ENCODE measurements at places on chromosomes 5 and 9. TPM values are rescaled to one million over a fixed set of nuclear protein-coding genes. Genes with fewer than 3 reads are reported as not detected.

DNA sequence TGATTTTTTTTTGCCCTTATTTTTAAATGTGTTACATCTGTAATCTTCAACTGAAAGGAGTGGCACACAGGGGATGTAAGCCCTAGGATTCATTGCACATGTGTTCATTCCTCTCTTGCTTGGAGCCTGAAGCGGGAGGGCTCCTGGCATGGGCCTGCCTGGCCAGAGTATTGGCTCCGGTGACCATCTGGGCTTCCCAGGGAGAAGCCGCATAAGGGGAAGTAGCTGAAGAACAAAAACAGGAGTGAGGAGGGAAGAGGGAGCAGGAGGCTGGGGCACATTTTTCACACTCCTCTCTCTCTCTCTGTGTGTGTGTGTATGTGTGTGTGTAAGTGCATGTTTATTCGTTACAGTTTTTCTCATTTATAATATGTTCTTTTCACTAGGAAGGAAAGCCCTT, 269.9 kb downstream of the PRR16 start:
- no peak overlapping the region for H3K4me3 ChIP-seq
- H3K27me3 ChIP-seq: no peaks in the 10 kb centered on the region
- H3K4me1 ChIP-seq: no peaks in the 10 kb centered on the region
- no peak overlapping the region for H3K27ac ChIP-seq
- no peak for DNase-seq
- no peaks in the 10 kb centered on the region for H3K36me3 ChIP-seq

GRCh38 chr5:143311955-143312354, 91.5 kb downstream of the NR3C1 start:
- H3K4me3 ChIP-seq: no peak overlapping the region
- H3K27me3 ChIP-seq: no peaks in the 10 kb centered on the region
- peak overlapping the region; percentile 22 for H3K27ac ChIP-seq
- peaks cover 26% of the 10 kb centered on the region for H3K4me1 ChIP-seq

DNA sequence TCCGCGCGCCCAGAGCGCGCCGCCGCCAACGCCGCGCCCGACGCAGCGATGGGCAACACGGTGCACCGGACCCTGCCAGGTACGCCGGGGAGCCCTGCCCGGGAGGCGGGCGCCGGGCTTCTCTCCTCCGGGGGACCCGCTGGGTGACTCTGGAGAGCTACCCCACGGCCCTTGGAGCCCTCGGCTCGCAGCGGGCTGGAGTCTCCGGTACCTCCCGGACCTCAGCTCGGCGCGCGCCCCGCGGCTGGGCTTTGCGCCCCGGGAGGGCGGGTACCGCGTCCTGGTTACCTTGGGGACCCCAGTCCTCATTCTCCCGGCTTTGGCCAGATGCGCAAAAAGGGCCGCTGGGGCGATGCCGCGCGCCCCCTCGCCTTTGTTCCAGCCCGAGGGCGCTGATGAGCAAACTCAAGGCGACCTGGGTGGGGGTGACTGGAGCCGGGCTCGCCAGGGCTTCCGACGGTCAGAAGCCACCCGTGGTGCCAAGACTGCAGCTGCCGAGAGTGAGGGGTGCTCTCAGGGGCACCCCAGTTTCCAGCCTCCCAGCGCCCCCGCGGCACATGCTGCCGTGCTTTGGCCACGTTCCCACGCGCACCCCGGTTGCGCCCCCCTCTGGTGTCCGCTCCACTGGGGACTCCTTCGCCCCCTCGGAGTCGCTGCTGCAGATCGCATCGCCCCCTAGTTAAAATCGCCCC, 442 bp downstream of the NEURL1B start:
- H3K4me1 ChIP-seq: peaks cover 6% of the 10 kb centered on the region
- DNase-seq: no peak
- H3K36me3 ChIP-seq: no peaks in the 10 kb centered on the region

The FOCAD gene
- 36.0 TPM for total RNA-seq

The CCNO gene
- 0.27 TPM for total RNA-seq

The HACD4 gene
- 2.4 TPM for total RNA-seq

- no peak for DNase-seq
- no peaks in the 10 kb centered on the region for H3K27me3 ChIP-seq
- peaks cover 16% of the 10 kb centered on the region for H3K36me3 ChIP-seq
- no peak overlapping the region for H3K27ac ChIP-seq
- peaks cover 25% of the 10 kb centered on the region for H3K4me1 ChIP-seq
Observed at GRCh38 chr9:124364141-124364540, 51.1 kb downstream of the PSMB7 start.

- no peak overlapping the region for H3K27ac ChIP-seq
- H3K4me3 ChIP-seq: no peak overlapping the region
- no peaks in the 10 kb centered on the region for H3K36me3 ChIP-seq
- no peaks in the 10 kb centered on the region for H3K27me3 ChIP-seq
Observed at GRCh38 chr9:98598861-98599260, 109.9 kb downstream of the GABBR2 start.

DNA sequence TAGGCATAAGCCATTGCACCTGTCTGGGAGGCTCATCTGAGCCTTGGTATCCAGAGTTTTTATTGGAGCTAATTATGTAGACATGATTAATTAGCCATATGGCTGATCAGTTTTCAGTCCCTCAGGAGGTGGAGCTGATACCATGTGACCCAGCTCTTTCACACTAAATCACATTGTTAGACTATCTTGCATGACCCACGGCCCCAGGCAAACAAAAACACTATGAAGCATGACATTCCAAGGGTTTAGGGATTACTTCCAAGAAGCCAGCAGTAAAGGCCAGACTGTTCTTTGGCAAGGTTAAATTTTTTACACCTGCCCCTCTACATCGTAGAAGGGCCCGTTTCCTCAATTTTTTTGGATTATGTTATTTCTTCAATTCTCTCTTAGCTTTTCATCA, 5.0 kb upstream of the C5orf24 start:
- H3K27me3 ChIP-seq: no peaks in the 10 kb centered on the region
- H3K4me1 ChIP-seq: peaks cover 8% of the 10 kb centered on the region
- no peak overlapping the region for H3K27ac ChIP-seq
- no peak overlapping the region for H3K4me3 ChIP-seq

DNA sequence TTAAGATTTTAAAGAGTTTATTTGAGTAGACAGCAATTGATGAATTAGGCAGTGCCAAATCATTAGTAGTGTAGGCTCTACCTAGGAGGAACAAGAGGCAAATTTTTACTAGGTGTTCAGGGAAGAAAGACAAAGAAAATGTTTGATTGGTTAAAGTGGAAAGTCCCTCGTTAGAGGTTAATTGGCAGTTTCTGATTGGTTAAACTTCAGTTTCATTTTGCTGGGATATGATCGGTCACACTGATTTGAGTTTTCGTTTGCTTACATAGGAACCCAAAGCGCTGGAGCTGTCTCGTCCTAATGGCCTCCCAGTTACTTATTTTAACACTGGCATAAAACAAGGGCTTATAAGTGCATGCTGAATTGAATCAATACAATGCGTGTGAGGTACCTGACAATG, 15.1 kb downstream of the DMAC1 start:
- DNase-seq: no peak
- no peak overlapping the region for H3K4me3 ChIP-seq
- no peaks in the 10 kb centered on the region for H3K36me3 ChIP-seq

- H3K27ac ChIP-seq: no peak overlapping the region
- no peak overlapping the region for H3K4me3 ChIP-seq
- H3K27me3 ChIP-seq: peaks cover 13% of the 10 kb centered on the region
- no peak for DNase-seq
- H3K4me1 ChIP-seq: no peaks in the 10 kb centered on the region
Observed at GRCh38 chr5:78669331-78669730, 20.8 kb upstream of the LHFPL2 start.

The ARL14EPL gene
- not detected for total RNA-seq

The KIAA1958 gene
- 10.7 TPM for total RNA-seq

DNA sequence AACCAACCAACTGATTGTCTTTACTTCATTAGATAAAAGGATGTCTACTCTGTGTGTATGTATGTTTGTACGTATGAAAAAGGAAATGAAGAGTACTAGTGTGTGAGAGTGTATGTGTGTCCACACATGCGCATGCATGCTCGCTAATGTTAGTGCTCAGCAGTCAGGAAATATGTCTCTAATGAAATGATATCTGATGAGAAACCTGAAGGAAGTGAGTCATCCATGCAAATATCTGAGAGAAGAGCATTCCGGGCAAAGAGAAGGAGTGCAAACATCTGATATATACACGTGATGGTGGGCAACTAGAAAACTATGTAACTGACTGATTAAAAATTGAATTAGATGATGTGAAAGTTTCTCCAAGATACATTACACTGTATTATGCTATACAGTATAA, 29.6 kb upstream of the UGCG start:
- H3K36me3 ChIP-seq: no peaks in the 10 kb centered on the region
- peaks cover 47% of the 10 kb centered on the region for H3K27me3 ChIP-seq
- H3K4me1 ChIP-seq: peaks cover 18% of the 10 kb centered on the region

DNA sequence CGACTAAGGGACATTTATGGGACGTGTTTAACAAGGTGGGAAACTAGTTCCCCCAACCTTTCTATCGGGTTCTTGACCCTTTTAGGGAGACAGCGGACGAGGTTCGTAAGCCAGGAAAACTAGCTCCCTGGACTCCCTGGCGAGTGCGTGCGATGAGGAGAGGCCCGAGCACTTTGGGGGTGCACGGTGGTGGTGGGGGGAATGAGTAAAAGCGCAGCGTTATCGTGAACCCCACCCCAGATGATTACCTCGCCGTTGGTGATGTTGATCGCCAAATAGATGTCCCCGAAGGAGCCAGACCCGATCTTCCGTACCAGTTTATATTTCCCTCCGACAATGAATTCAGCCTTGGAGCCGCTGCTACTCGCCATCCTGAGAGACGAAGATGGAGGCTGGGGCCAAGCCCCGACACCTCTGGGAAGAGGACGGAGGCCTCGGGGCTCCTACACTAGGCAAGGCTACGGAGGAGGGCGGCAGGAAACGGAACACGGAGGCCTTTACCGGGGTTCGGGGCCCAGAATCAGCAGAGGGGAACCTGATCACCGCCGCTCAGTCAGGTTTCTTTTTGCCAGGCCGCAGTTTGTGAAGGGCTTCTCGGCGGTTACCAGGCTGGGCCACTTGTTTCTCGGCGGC, 529 bp downstream of the CSNK1A1 start:
- no peaks in the 10 kb centered on the region for H3K27me3 ChIP-seq
- H3K36me3 ChIP-seq: peaks cover 47% of the 10 kb centered on the region
- DNase-seq: no peak
- peaks cover 23% of the 10 kb centered on the region for H3K4me1 ChIP-seq
- H3K4me3 ChIP-seq: peak overlapping the region; percentile 96
- H3K27ac ChIP-seq: peak overlapping the region; percentile 100

- no peaks in the 10 kb centered on the region for H3K27me3 ChIP-seq
- no peaks in the 10 kb centered on the region for H3K36me3 ChIP-seq
- H3K27ac ChIP-seq: no peak overlapping the region
- no peak overlapping the region for H3K4me3 ChIP-seq
- DNase-seq: no peak
Observed at GRCh38 chr5:89377767-89378455, 494.9 kb upstream of the MEF2C start.

GRCh38 chr9:71726723-71727122, 41.6 kb downstream of the CEMIP2 start:
- H3K27ac ChIP-seq: no peak overlapping the region
- H3K36me3 ChIP-seq: peaks cover 74% of the 10 kb centered on the region
- DNase-seq: no peak
- no peaks in the 10 kb centered on the region for H3K4me1 ChIP-seq
- H3K4me3 ChIP-seq: no peak overlapping the region

Measured in activated T-helper 2 cell treated with anti-CD3 and anti-CD28 coated beads, Interferon-gamma antibody, Interleukin-2, Interleukin-4, amounts not matched to agents 10 μg/mL and 5 μg/mL and 100 μg/mL, durations not matched to agents 14 hours and 24 hours and 36 hours (primary cell).